ENCODE measurements at places on chromosomes 3 and 15.
A peak's percentile ranks its signal among the peaks of the same experiment; 100 is the strongest.

- DNase-seq: no peak
Observed at GRCh38 chr15:62417439-62417838, 252.4 kb upstream of the C2CD4B start.

- DNase-seq: no peak
Observed at GRCh38 chr3:37243820-37244748, 69.7 kb upstream of the LRRFIP2 start.

GRCh38 chr3:129121792-129122411 is at the start of gene RAB43:
Gene RAB43 (minus strand): TSS chr3:129121804. CDS start chr3:129121489, 315 bp downstream.
- peak; percentile 82 for DNase-seq

GRCh38 chr15:49848282-49848724 is 227.5 kb downstream of the DTWD1 start:
- DNase-seq: no peak

DNA sequence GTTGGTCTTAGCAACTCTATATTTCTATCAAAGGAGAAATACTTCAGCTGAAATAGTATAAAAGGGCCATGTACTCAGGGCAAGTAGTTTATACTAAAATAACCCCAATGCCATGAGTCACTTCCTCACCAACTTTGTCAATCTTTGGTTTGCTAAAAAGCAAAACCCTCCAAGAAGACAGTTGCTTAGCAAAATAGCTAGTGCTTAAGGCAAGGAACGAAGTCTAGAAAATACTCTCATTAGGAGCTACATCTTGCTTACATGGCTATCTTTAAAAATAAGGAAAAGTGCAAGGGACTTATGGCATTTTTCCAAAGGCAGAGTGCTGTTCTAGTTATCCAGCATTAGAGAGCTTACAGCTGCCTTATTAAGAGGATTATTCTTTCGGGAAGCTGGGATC is 28.4 kb downstream of the P3H2 start:
- no peak for DNase-seq

DNA sequence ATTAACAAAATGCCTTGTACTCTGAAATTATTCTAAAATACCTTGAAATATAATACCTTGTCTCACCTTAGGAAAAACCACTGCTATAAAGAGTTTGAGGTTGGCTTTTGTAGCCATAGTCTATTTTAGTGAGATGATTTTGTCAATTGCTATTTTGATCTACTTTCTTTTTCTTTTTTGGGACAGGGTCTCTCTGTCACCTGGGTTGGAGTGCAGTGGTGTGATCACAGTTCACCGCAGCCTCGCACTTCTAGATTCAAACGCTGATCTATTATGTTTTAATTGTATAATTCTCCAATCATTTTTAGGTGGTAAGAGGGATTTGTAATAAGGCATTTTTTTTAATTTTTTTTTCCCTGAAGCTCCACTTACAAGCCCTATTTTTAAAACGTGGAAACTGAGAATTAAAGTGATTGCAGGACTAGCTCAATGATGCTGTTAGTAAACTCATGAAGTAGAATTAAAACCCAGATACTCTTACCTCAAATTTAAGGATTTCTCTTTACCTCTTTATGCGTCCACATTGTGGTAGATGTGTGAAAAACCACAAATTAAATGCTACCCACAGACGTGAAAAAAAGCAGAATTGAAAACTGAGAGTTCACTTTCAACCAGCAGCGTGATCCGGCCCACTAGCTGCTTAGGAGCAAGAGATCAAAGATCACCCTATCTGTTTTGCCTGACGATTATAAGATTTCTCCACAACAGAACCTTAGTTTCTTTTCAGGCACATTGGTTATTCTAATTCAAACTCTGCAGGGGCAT is 384.2 kb downstream of the CGGBP1 start:
- no peak for DNase-seq

GRCh38 chr3:69005071-69005790 is 8.3 kb downstream of the EOGT start:
- DNase-seq: no peak

GRCh38 chr15:48644467-48644826 is 1.1 kb downstream of the FBN1 start:
- no peak for DNase-seq

DNA sequence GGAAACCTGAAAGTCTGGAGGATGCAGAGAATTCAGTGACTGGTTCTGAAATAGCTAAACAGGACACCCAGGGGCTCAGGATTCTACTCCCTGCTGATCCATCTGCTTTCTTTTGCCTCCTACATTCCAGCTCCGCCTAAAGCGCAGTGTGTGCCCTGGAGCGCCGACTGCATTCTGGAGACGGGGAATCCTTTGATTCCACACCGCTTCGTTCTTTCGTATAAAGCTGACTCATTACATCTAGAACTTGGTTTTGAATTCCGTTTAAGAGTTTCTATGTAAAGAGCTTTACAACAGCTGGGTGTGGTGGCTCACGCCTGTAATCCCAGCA is 61.8 kb downstream of the SENP2 start:
- no peak for DNase-seq

Measured in D721Med (cell line).